ENCODE measurements at places on chromosomes 2 and 18. TPM values are rescaled to one million over a fixed set of nuclear protein-coding genes. Genes with fewer than 3 reads are reported as not detected.

Gene ATP6V1C2
- 0.54 TPM for total RNA-seq

GRCh38 chr2:5985536-5986385 is 293.6 kb downstream of the SOX11 start:
- no peak for DNase-seq

GRCh38 chr18:29191263-29191662 is 1014.3 kb upstream of the CDH2 start:
- DNase-seq: no peak

Gene ANKRD53
- not detected for total RNA-seq

- DNase-seq: no peak
Measured at GRCh38 chr2:42987112-42987922, 194.9 kb upstream of the HAAO start.

DNA sequence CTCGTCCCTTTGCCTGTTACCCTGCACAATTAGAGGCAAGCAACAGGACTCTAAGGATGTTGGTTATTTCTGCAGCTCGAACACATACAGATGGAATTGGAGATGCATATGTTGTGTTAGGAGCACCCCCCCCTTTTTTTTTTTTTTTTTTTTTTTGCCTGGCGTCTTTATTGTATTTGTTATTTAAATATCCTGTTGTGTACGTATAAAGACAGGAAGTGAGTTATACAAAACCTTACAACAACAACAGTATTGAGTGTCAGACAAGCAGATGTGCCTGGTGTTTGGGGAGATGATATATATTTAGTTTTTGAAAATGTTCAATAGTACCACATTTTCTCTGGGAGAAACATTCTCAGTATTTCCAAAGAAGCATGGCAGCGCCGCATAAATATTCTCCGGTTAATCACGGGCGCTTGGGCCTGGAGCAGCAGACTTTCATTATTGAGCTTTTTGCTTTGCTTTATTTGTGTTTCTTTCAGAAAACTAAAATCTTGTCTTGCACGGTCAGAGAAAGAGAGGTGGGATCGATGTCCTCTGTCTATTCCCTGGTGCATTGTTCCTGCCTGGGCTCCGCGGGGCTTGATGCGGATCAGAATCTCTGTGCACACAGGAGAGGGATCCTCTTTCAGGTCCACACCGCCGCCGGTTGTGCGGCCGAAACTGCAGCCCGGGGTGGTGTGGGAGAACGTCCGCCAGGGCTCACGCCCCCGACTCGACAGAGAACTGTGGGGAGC is 23.2 kb upstream of the ZNF516 start:
- no peak for DNase-seq

DNA sequence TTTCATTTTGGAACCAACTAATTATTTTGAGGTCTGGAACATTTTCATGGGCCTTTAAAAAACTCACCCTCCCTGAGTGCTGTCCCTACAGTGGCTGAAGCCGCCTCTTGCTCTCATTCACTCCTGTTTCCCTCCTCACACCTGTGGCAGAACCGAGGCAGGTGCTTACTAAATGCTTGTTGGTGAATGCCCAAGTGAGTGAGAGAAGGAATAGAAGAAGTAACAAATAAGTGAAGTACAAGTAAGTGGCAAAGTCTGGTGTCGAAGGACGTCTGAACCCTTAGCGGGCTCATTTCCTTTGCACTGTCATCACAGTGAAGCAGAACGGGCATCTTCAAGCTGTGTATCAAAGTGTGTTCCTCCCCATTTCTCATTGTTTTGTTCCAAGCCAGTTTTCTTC is 135.2 kb downstream of the RHBDD1 start:
- DNase-seq: no peak

- DNase-seq: no peak
Measured at GRCh38 chr2:239648607-239649006, 247.8 kb upstream of the HDAC4 start.

GRCh38 chr2:240765007-240765406 is 55.0 kb downstream of the KIF1A start:
- no peak for DNase-seq

GRCh38 chr2:38797250-38797676 is 19.3 kb downstream of the GEMIN6 start:
- no peak for DNase-seq

Gene HTR2B
- total RNA-seq: not detected

GRCh38 chr2:60830991-60831390 is 50.4 kb upstream of the REL start:
- no peak for DNase-seq

Gene DSG1
- not detected for total RNA-seq

DNA sequence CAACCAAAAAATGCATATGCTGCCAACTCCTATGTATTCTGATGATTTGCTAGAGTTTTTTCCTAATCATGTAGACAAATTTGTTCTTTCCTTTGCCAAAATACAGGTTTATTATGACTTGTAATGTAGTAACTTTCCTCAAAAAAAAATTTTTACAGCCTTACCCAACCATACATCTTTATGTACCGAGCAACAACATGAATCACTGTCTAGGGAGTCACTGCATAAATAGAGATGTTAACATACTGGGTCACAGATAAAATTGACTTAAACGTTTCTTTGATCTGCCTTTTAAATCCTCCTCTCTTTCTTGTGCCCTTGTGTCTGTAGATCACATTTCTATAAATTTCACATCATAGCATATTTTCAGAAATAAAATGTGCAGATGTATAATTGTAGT is 143.6 kb downstream of the MBD2 start:
- no peak for DNase-seq

Gene MYO1B
- total RNA-seq: 51.5 TPM

DNA sequence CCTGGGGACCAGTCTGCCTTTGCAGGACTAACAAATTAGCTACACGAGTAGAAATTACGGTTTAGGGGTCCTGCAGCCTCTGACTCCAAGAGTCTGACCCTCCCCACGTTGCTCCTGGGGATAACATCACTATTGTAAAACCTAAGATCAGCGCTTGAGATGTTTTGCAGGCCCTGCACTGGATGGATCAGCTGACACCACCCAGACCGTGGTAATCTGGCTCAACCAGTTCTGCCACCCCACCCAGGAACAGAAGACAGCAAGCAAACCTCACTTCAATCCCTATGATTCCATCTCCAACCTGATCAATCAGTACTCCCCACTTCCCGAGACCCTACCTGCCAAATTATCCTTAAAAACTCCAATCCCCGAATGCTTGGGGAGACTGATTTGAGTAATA is 31.7 kb downstream of the NGEF start:
- no peak for DNase-seq

Gene IL1A
- not detected for total RNA-seq

- DNase-seq: no peak
Measured at GRCh38 chr2:120245520-120246332, 6.9 kb upstream of the RALB start.

- no peak for DNase-seq
Measured at GRCh38 chr2:108460345-108461037, 11.5 kb downstream of the GCC2 start.

All from Panc1 (cell line).